WTC11 (cell line): ENCODE measurements at places on chromosomes 2 and 18.

GRCh38 chr2:163417596-163418337 lies 318.0 kb downstream of the FIGN start:
- no peak for DNase-seq

- DNase-seq: no peak
Observed at GRCh38 chr2:180416627-180417026, 409.5 kb upstream of the CWC22 start.

DNA sequence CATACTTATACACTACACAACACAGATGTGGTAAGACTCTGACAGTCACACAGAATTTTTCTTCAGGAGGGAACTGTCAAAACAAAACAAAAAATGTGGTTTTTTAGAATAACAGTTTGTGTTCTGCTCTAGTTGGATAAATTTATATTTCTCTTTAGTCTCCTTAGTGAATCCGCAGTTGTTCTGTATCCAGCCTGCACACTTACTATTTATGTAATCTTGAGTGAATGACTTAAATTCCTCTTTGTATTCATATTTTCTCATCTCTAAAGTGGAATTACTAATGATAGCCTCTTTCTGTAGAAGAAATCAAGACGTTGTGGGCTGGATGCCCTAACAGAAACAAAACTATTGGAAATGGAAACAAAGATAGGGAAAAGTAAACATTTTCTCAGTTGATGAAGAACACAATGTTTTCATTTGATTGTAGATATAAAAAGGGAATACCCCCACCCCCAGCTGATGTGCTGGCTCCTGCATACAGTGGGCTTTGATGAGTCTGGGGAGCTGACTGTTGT lies 375.2 kb downstream of the TRIB2 start:
- DNase-seq: no peak

- DNase-seq: no peak
Observed at GRCh38 chr2:60499651-60500265, 53.7 kb downstream of the BCL11A start.
